ENCODE measurements at places on chromosomes 5 and 9. TPM values are rescaled to one million over a fixed set of nuclear protein-coding genes. Genes with fewer than 3 reads are reported as not detected.

DNA sequence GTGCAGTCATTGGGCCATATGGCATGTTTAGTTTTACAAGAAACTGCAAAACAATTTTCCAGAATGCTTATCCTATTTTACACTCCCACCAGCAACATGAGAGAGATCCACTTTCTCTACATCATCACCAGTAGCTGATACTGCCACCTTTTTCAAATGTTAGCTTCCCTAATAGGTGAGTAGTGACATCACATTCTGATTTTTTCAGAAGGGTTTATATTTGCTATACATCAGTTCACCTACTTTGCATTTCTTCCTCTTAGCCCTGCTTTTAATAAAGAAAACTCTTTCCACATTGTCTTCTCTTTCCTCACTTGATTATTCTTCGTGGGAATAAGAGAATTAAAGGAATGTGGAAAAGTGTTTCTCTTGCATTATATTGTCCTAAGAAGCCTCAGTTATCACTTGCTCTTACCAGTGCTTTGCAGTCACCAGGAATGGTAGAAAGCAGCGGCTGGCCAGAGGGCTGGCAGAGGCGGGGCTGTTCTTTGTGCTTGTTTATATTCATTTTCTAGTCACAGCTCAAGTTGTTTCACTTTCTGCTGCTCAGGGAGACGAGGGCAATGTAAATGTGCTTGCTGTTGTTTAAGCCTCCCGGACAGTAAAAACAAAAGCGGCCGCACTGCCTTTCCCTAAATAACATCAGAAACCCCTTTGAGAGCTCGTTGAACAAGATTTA is 164.8 kb downstream of the HSD17B3 start:
- peak; percentile 50 for DNase-seq

DNA sequence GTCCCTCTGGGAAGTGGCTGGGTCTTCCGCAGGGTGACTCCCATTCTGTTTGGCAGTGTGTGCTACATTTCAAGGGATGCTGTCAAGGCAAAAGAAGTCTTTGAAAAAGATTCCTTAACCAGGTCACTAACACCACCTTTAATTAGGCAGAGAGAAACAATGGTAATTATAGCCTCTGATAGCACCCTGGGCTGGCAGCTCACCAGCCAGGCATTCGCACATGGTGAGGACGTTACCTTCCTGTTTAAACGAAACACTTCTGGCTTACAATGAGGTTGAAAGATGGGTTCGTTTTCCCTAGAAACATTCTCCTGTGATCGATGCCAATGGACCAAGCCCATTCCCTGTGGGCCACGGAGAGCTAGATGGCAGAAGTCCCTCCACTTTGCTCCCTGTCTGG is 230.1 kb upstream of the PANK3 start:
- DNase-seq: no peak

Gene ALDH1A1
- 185 TPM for total RNA-seq

- DNase-seq: peak; percentile 32
These were observed 43.2 kb upstream of the RICTOR start for GRCh38 chr5:39117401-39117800.

DNA sequence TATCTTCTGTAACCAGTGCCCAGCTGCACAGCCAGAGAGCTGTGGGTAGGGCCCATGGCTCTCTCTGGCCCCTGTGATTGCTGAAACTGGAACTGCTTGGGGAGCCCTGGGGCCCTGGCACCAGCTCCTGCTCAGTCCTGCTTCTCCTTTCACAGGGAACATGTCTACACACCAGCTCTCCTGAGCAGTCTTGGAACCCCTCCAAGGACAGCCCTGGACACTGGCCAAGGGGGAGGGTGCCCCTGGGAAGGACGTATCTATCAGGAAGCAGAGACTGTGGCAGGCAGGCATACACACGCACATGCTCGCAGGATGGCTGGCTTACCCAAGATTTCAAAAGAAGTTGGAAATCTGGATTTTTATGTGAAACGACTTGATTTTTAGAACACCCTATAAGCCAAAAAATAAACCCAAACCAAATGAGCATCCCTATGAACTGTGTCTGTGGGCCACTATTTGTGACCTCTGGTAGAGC is 8.8 kb upstream of the TRAF1 start:
- peak; percentile 86 for DNase-seq

- no peak for DNase-seq
These were observed 211.2 kb upstream of the DAPK1 start for GRCh38 chr9:87286506-87286905.

GRCh38 chr5:27313549-27313948 is 275.2 kb upstream of the CDH9 start:
- DNase-seq: no peak

Gene ACOT12
- total RNA-seq: not detected

Gene TMC1
- 0.68 TPM for total RNA-seq

GRCh38 chr5:6790346-6790865 is 77.2 kb downstream of the TENT4A start:
- DNase-seq: no peak

DNA sequence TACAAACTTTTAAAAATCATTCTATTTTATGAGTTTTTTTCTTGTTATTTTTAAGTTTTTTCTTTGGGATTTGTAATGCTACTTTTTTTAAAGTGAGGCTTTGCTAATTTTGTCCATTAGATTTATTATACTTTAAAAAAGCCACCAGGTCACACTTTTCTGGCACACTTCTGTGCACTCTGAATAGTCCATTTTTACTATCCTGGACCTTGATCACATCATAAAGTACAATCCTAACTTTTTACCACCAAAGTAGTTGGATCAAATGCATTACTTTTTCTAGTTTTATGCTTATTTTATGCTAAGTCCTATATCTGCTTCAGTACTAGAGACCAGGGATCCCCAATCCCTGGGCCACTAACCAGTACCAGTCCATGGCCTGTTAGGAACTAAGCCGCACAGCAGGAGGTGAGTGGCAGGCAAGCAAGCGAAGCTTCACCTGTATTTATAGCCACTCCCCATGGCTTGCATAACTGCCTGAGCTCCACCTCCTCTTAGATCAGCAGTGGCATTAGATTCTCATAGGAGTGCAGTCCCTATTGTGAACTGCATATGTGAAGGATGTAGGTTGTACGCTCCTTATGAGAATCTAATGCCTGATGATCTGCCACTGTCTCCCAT is 16.0 kb downstream of the FRRS1L start:
- no peak for DNase-seq

Gene EGFL7
- 4.6 TPM for total RNA-seq

GRCh38 chr5:150788977-150789376 is 10.4 kb downstream of the SMIM3 start:
- DNase-seq: no peak

- DNase-seq: peak; percentile 73
These were observed 32.0 kb upstream of the TMED7 start for GRCh38 chr5:115657881-115658233.

DNA sequence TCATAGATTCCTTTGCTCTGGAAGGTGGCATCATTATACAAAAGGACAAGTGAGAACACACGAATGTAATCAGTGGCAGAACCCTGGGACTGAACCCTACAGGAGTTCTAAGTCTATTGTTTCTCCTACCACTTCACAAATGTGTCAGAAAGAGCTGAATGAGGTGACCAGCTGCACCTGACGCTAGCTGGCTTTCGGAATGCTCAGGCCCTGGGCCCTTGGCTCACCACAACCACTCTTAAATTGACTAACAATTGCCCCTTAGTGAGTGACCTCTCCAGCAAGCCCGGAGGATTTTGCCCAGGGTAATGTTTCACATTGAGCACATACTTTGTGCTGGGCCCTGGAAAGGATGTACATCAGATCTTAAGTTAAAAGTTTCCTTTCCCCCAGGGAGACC is 41.2 kb upstream of the ABCA1 start:
- no peak for DNase-seq

- DNase-seq: no peak
These were observed 22.8 kb downstream of the NDFIP1 start for GRCh38 chr5:142131394-142131793.

Gene BAAT
- total RNA-seq: not detected

DNA sequence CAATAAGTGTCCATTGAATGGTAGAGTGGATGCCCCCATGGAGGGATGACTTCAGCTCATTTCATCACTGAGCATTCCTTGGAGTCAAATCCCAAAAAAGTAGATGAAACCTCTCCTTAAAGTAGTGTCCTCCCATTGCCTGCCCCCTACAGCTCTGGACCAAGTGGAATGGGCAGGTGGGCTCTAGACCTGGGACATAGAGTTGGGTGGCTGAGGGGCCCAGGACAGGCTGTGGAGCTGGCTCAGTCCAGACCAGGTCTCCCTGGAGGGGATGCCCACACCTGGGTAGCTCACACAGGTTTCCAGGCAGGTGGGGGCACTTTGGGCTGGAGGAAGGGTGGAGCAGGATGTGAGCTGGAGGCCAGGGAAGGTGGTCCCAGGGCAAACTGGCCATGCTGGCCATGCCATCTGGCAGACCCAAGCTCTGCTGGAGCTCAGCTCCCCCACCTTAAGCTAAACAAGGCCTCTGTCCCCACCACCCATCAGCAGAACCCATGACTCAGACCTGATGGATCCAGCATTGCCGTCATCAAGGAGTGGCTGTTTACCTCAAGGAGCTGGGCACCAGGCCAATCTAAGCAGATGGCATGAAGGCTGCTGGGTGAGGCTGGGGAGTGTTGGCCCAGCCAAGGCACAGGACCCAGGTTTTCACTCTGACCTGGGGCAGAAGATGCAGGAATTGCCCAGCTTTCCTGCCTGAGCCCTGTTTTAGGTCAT is 6.2 kb upstream of the SPINK4 start:
- peak; percentile 90 for DNase-seq
